Activated CD4-positive, alpha-beta T cell treated with anti-CD3 and anti-CD28 coated beads, Interleukin-2, Interleukin-4, amounts not matched to agents 100 ng/mL and 50 ng/mL, durations not matched to agents 16 hours and 8 hours (primary cell): ENCODE measurements at places on chromosomes 6 and 20.
A peak's percentile ranks its signal among the peaks of the same experiment; 100 is the strongest.

GRCh38 chr6:143176090-143177021, 115.7 kb downstream of the AIG1 start:
- DNase-seq: no peak

GRCh38 chr20:61734733-61735502, 330.8 kb downstream of the TAF4 start:
- DNase-seq: no peak

DNA sequence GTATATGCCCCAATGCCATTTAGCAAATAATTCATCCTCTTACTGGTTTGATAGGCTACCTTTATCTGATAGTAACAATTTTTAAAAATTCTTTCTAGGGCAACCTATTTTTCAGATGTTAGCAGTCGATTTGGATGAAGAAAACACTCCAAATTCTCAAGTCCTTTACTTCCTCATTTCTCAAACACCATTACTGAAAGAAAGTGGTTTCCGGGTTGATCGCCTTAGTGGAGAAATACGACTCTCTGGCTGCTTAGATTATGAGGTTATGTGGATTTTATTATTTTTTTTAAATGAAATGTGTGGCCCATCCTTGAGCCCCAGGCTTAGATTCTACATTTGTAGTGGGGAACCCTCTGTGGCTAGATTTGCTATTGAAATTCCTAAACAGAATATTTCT, 26.3 kb downstream of the CDH26 start:
- no peak for DNase-seq

DNA sequence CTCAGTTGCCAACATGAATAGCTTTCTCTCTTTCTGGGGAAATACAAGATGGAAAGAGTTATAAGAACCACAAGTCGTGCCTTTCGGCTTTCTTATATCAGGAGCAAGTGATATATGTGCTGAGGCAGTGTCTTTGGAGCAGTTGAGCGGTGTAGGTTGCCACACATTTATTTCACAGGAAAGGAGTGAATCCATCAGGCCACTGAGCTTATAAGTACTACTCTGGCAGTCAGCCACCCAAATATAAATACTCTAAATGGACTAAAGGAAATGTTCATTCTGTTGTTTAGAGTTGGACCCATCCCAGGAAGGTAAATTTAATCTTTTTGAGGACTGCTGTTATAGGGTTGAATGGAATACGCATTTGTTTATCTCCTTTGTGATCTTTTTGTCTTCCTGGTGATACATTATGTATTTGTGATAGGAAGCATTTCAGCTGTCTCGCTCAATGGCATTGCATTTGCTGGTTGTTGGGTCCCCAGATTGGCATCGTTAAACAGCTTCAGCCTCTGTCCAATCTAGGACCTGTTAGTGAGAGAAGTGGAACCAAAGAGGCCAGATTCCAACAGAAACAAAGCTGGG, 139.7 kb downstream of the SOBP start:
- DNase-seq: no peak

DNA sequence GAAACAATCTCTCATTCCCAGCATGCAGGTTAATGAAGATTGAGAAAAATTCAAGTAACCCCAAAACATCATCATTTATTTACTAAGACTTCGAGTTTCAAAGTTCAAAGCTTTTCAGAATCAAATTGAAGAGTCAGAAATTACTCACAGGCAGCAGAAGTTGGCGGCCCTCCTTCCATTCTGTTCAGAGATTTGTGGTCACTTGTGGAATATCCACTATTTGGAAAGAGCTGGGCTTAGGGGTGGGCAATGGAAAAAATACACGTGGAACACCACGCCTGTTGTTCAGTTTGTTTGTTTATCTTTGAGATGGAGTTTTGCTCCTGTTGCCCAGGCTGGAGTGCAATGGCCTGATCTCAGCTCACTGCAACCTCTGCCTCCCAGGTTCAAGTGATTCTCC, 108.6 kb upstream of the NAA20 start:
- no peak for DNase-seq

- DNase-seq: no peak
Observed at GRCh38 chr6:11804701-11805100, 26.1 kb upstream of the ADTRP start.

GRCh38 chr6:15292721-15293302, 46.9 kb downstream of the JARID2 start:
- no peak for DNase-seq

DNA sequence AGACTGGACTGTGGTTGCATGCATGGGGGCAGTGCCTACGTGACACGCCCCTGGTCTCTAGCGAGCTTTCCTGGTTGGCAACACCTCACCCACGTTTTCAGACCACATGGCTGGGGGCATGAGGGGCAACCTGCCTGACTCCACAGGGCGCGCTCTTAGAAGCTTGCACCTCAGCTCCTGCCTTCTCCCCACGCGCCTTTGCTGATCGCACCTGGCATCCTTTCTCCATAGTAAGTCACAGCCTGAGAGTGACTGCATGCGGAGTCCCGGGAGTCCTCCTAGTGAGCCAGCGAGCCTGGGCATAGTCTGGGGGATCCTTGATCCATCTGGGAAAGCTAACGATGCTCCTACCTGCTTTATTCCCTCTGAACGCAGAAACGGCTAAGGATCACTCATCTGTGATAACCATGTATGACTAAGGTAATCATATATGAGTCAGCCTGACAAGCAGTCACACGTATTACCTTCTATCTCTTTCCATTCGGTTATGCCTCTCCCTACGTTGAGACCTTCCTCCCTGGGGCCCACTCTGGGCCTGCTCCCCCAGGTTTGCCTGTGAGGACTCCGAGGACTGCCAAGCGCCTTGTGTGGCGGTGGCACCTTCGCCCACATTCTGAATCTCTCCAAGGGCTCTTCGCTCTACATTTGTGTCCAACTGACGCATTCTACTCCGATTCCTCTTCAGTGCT, 4.5 kb downstream of the TCFL5 start:
- no peak for DNase-seq

GRCh38 chr6:71153755-71154325, 134.8 kb upstream of the OGFRL1 start:
- no peak for DNase-seq

DNA sequence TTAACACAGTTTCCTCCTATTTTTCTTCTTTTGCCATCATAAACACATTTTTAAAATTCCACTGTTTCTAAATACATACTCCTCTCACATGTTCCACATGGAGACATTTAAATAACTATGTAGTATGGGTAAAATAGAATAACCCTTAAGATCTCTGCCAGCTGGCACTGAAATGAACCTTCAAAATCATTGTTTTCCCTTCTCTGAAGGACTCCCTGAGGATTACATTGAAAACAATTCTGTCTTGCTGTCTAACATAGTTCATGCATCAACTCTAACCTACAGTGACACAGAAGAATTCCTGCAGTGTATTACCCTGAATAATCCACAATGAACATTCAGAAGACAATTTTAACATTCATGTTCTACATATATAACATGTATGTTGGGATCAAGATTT, 1361.8 kb upstream of the CITED2 start:
- no peak for DNase-seq

GRCh38 chr6:31871046-31871659, 7.6 kb downstream of the SLC44A4 start:
- no peak for DNase-seq

GRCh38 chr20:52270696-52271095, 79.1 kb upstream of the ZFP64 start:
- no peak for DNase-seq

DNA sequence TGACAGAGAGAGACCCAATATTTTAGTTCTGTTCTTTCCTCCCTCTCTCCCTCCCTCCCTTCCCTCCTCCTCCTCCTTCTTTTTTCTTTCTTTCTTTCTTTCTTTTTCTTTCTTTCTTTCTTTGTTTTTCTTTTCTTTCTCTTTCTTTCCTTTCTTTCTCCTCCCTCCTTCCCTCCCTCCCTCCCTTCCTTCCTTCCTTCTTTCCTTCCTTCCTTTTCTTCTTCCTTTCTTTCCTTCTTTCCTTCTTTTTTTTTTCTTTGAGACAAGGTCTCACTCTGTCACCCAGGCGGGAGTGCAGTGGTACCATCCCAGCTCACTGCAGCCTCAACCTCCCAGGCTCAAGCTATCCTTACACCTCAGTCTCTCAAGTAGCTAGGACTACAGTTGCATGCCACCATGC, 28.4 kb downstream of the ARHGAP40 start:
- DNase-seq: no peak

GRCh38 chr6:25787428-25787827, 32.9 kb downstream of the SLC17A4 start:
- peak; percentile 50 for DNase-seq

GRCh38 chr20:21101453-21101931, 4.7 kb downstream of the LINC00237 start:
- no peak for DNase-seq

DNA sequence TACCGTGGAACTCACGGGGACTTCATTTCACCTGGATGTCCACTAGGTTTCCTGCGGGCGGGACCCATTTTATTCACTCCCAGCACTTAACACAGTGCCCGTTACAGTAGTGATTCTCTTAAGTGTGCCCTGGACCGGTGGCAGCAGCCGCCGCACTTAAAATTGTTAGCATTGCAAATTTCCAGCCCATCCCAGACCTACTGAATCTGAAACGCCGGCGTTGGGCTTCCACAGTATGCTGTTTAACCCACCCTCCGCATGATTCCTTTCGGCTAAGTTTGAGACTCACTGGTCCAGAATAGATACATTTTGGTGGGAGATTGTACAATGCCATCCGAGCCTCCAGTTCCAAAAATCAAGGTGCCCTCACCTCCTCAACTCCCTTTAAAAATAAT, 967 bp downstream of the SMPDL3A start:
- no peak for DNase-seq

DNA sequence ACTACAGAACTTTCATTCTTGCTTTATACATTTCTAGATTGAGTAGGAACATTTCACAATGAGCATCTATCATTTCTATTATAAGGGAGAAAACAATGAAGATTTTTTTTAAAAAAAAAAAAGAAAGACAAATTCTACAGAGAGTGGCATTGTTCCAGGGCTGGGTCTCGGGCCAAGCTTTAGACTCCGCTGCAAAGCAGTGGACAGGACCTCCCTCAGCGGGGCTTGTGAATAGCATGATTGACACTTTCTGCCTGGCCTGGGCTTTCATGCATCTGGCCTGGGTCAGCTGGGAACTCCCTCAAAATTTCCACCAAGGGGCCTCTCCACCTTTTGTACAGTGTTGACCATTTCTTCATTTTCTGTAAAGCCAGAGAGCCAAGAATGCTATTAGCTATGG, 55.8 kb upstream of the HIVEP2 start:
- DNase-seq: no peak

DNA sequence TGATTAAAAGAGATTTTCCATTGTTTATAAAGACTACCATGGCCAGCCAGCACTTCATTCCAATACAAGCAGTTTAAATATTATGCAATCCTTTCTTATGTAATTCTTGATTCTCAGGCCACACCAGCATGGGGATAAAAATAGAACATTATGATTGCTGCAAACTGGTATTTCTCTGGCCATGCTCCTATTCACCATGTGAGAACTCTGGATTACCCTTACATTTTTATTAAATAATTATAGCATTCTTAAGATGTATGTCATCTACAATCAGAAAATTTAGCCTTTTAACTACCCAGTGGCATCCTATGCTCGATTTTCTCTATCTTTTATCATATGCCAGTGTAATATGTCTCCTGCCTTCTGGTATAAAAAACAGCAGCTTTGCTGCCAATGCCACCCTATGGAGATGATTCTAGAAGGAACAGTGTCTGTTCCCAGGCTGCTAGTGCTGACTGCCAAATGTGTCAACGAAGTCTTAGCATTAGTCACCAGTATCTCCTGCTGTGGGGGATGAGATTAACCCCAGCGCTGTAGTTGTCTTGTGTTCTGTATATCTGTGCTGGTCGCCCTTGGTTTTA, 501.4 kb downstream of the BCKDHB start:
- DNase-seq: no peak

GRCh38 chr6:81731814-81732213, 20.7 kb downstream of the TENT5A start:
- DNase-seq: no peak

DNA sequence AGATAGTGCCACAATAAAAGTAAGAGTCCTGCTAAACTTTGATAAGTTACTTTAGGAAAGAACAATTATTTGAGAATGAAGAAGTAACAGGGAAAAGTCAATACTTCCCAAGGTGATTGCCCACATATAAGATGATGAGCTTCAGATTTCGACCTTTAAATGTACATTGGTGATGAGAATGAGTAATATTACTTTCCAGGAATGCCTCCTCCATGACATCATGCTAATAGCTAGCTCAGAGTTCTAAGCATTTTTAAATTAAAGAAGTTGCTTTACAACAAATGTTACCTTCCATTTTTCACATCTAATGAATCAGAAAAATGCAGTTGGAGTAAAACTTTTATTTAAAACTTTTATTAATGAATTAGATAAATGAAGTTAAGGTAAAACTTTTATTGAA, 22.5 kb upstream of the OPN5 start:
- DNase-seq: no peak

DNA sequence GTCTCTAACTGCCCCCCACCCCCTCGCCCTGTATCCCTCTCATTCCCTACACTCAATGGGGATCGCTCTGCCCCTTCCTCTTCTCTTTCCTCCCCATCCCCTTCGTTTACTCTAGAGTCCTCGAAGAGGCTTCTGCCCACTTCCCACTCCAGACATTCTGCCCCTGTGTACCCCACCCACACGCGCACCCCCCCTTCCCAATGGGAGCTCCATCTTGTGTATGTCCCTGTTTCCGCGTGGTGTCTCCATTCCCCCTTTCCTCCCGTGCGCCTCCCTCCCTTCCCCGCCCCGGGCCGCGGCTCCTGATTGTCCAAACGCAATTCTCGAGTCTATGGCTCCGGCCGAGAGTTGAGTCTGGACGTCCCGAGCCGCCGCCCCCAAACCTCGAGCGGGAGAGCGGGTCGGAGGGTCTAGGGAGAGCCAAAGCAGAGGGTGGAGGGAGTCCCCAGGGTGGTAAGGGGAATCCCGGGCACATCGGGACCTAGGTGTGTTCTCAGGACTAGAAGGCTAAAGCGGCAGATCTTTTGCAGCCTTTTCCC, 679 bp upstream of the RING1 start:
- DNase-seq: no peak

DNA sequence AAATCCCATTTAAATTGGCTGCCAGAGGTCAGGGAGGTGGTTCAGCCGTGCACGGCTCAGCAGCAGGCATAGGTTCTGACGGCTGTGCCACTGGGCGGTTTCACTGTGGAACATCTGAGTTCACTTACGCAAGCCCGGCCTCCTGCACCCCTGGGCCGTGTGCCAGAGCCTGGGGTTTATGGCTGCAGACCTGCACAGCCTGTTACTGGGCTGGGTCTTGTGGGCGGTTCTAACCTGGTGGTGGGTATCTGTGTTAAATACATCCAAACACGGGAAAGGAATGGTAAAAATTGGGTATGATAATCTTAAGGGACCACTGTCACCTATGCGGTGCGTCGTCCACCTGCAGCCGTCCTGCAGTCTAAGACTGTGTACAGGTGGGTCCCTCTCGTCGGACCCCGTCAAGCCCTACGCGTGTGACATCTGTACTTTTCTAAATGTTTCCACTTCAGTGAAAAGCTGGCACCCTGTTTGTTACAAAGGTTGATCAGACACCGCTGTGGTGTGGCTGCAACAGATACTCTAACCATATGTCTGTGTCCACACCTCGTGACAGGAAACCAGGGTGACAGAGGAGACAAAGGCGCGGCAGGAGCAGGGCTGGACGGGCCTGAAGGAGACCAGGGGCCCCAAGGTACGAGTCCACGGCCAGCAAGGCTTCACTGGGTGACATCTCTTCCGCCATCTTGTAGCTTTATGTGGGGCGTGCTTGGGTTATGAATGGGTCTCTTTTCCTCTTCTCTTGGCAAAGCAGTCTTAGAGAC, 21.5 kb downstream of the COL9A3 start:
- no peak for DNase-seq
